ENCODE measurements at places on chromosomes 7 and 10. TPM values are rescaled to one million over a fixed set of nuclear protein-coding genes. Genes with fewer than 3 reads are reported as not detected.
A peak's percentile ranks its signal among the peaks of the same experiment; 100 is the strongest.

Gene FAM180A
- 10.8 TPM for total RNA-seq

DNA sequence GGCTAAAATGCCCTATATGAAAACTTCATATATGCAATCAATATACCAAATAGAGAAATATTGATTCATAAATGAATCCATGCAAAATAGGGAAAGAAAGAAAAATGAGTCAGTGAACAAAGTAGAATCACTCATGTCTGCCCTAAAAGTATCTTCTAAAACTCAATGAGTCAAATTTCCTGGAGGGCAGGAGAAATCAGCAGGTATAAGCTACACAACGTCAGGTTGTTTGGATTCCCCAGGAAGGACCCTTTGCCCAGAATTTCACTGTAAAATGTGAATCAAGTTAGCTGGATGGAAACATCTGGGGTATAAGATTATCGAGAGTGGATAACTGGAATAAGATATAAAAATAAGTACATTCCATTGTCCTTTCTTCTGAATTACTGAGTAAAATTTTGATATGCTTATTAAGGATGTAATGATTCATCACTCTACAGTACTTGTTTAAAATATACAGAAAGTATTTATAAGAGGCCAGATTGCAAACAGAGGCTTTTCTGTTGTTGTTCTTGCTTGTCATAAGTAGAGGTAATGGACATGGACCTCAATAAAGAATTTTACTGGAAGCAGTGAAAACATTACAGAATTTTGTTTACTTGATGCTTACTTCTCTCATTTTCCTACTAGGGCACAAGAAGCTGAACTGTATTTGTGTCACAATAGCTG is 99.0 kb downstream of the AGMO start:
- H3K4me1 ChIP-seq, result peaks cover 14% of the 10 kb centered on the region
- no peak for DNase-seq
- no peaks in the 10 kb centered on the region for H3K36me3 ChIP-seq
- peak overlapping the region; percentile 61 for H3K27ac ChIP-seq
- no peak overlapping the region for H3K4me3 ChIP-seq
- no peaks in the 10 kb centered on the region for H3K27me3 ChIP-seq

Gene GIMAP2
- total RNA-seq, result 6.7 TPM

- no peak overlapping the region for H3K27ac ChIP-seq
- no peaks in the 10 kb centered on the region for H3K27me3 ChIP-seq
- no peak overlapping the region for H3K4me3 ChIP-seq
- no peaks in the 10 kb centered on the region for H3K36me3 ChIP-seq
- H3K4me1 ChIP-seq, result no peaks in the 10 kb centered on the region
- DNase-seq, result no peak
Measured at GRCh38 chr7:30726296-30727006, 25.5 kb upstream of the INMT start.

Gene NRCAM
- total RNA-seq, result 0.48 TPM

DNA sequence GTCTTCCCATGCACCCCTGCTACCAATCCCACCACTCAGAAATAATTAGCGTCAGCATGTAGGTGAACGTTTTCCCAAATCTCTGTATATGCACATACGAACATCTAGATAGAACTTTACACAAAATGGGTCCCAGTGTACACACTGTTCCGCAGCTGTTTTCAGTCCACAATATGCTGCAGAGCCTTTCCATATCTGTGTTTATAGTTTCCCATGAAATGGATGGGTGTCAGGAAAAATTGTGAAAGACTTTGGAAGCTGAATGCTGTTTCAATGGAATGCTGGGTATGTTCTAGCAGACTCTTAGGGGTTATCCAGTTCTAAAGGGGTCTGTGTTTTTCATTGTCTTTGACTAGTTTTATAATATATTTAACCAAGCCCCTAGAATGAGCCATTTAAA is 13.8 kb downstream of the GRK5 start:
- no peak for DNase-seq
- peaks cover 100% of the 10 kb centered on the region for H3K4me1 ChIP-seq
- H3K27me3 ChIP-seq, result no peaks in the 10 kb centered on the region
- no peaks in the 10 kb centered on the region for H3K36me3 ChIP-seq
- H3K27ac ChIP-seq, result peak overlapping the region; percentile 62

GRCh38 chr7:101357433-101357832 is 5.2 kb upstream of the COL26A1 start:
- H3K4me3 ChIP-seq, result no peak overlapping the region
- H3K36me3 ChIP-seq, result no peaks in the 10 kb centered on the region
- no peak overlapping the region for H3K27ac ChIP-seq
- no peak for DNase-seq

Gene AKR1C8
- total RNA-seq, result not detected

- no peaks in the 10 kb centered on the region for H3K4me1 ChIP-seq
- no peak overlapping the region for H3K4me3 ChIP-seq
- no peaks in the 10 kb centered on the region for H3K36me3 ChIP-seq
- no peak for DNase-seq
Measured at GRCh38 chr10:4678951-4679671, 146.9 kb upstream of the AKR1E2 start.

- peaks cover 10% of the 10 kb centered on the region for H3K4me1 ChIP-seq
- no peak overlapping the region for H3K4me3 ChIP-seq
- no peaks in the 10 kb centered on the region for H3K27me3 ChIP-seq
- peaks cover 9% of the 10 kb centered on the region for H3K36me3 ChIP-seq
- no peak for DNase-seq
Measured at GRCh38 chr10:70832852-70833528, 17.2 kb downstream of the SGPL1 start.

Gene SPDYE8
- total RNA-seq, result not detected

GRCh38 chr10:112241651-112242341 is 41.4 kb upstream of the TECTB start:
- H3K36me3 ChIP-seq, result no peaks in the 10 kb centered on the region
- no peak overlapping the region for H3K4me3 ChIP-seq

- H3K27ac ChIP-seq, result no peak overlapping the region
- DNase-seq, result no peak
- no peaks in the 10 kb centered on the region for H3K27me3 ChIP-seq
- no peaks in the 10 kb centered on the region for H3K36me3 ChIP-seq
- H3K4me3 ChIP-seq, result no peak overlapping the region
Measured at GRCh38 chr7:115099906-115100305, 178.0 kb downstream of the MDFIC start.

GRCh38 chr7:47207956-47208355 is 374.0 kb downstream of the TNS3 start:
- H3K4me1 ChIP-seq, result no peaks in the 10 kb centered on the region
- no peak for DNase-seq
- H3K36me3 ChIP-seq, result no peaks in the 10 kb centered on the region
- no peak overlapping the region for H3K27ac ChIP-seq

- no peaks in the 10 kb centered on the region for H3K4me1 ChIP-seq
- H3K27ac ChIP-seq, result no peak overlapping the region
- no peak for DNase-seq
Measured at GRCh38 chr10:128186959-128187787, 61.0 kb upstream of the MKI67 start.

DNA sequence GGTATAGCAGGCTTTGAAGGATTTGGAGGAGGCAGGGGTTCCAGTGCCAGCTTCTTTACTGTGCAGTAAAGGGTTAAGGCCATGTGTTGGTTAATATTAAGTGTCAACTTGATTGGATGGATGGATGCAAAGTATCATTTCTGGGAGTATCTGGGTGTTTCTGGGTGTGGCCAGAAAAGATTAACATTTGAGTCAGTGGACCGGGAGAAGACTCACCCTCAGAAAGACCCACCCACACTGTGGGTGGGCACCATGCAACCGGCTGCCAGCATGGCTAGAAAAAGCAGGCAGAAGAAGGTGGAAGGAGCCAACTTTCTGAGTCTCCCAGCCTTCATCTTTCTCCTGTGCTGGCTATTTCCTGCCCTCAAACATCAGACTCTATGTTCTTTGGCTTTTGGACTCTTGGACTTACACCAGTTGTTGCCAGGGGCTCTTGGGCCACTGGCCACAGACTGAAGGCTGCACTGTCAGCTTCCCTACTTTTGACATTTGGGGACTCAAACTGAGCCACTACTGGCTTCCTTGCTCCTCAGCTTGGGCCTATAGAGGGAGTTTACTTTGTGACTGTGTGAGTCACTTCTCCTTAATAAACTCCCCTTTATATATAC is 6.8 kb upstream of the TRUB1 start:
- no peaks in the 10 kb centered on the region for H3K4me1 ChIP-seq
- no peak overlapping the region for H3K4me3 ChIP-seq
- DNase-seq, result no peak
- H3K36me3 ChIP-seq, result no peaks in the 10 kb centered on the region
- H3K27ac ChIP-seq, result no peak overlapping the region

DNA sequence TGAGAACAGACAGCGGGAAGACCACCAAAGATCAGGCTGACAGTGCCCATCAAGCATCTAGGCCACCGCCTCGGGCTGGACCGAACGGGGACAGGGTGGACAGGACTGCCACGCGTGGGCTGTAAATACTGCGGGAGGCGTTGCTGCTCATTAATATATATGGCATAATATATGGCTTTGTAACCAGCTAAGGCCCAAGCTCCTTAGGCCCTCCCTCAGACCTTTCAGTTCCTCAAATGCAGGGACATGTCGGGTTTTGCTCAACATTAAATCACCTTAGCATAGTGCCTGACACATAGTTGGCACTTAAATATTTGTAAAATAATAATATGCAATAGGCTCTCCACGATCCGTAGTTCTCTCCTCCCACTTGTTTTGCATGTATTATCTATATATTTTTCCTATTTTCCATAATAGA is 402 bp upstream of the TMEM168 start:
- H3K36me3 ChIP-seq, result no peaks in the 10 kb centered on the region
- H3K27me3 ChIP-seq, result no peaks in the 10 kb centered on the region
- no peak for DNase-seq
- peak overlapping the region; percentile 86 for H3K27ac ChIP-seq

- H3K27ac ChIP-seq, result peak overlapping the region; percentile 44
- no peak overlapping the region for H3K4me3 ChIP-seq
- H3K36me3 ChIP-seq, result no peaks in the 10 kb centered on the region
- no peak for DNase-seq
- peaks cover 23% of the 10 kb centered on the region for H3K4me1 ChIP-seq
Measured at GRCh38 chr10:110456523-110457091, 41.1 kb upstream of the DUSP5 start.

- H3K27ac ChIP-seq, result no peak overlapping the region
- no peak overlapping the region for H3K4me3 ChIP-seq
- H3K36me3 ChIP-seq, result no peaks in the 10 kb centered on the region
- H3K27me3 ChIP-seq, result no peaks in the 10 kb centered on the region
Measured at GRCh38 chr10:95845411-95845810, 62.4 kb upstream of the CC2D2B start.

GRCh38 chr7:75988568-75989499 is 5.6 kb downstream of the TMEM120A start:
- peak overlapping the region; percentile 82 for H3K27ac ChIP-seq
- peaks cover 35% of the 10 kb centered on the region for H3K4me1 ChIP-seq

GRCh38 chr10:125599194-125599593 is 83.8 kb downstream of the TEX36 start:
- no peaks in the 10 kb centered on the region for H3K36me3 ChIP-seq
- H3K27ac ChIP-seq, result no peak overlapping the region
- H3K4me1 ChIP-seq, result no peaks in the 10 kb centered on the region
- no peaks in the 10 kb centered on the region for H3K27me3 ChIP-seq
- no peak for DNase-seq
- no peak overlapping the region for H3K4me3 ChIP-seq

Gene ACHE
- 0.51 TPM for total RNA-seq

DNA sequence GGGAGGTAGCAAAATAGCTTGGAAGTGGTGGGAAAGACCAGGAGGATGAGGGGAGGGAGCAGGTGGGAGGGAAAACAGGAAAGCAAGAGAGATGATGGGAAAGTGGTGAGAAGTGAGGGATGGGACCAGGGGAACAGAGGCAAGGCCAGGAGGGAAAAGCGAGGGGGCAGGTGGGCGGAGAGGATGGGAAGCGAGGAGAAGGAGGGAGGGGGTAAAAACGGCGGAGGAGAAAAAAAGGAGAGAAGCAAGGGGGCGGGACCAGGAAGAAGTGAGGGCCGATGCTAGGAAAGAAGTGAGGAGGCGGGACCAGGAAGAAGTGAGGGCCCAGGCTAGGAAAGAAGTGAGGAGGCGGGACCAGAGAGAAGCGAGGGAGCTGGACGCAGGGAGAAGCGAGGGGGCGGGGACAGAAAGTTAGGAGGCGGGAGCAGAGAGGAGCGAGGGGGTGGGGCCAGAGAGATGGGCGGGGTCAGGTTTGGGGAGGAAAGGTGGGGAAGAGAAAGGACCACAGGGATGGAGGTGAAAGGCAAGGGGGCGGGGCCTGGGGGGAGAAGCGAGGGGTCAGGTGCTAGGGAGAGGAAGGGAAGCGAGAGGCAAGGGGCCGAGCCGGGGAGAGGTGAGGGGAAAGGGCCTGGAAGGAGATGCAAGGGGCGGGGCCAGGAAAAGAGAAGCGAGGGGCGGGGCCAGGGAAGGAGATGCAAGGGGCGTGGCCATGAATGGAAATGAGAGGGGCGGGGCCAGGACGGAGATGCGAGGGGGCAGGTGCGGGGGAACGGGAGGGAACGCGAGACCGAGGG is 984 bp downstream of the SMURF1 start:
- H3K36me3 ChIP-seq, result no peaks in the 10 kb centered on the region
- H3K4me1 ChIP-seq, result peaks cover 47% of the 10 kb centered on the region
- no peaks in the 10 kb centered on the region for H3K27me3 ChIP-seq
- peak overlapping the region; percentile 99 for H3K27ac ChIP-seq

Gene FGF8
- total RNA-seq, result not detected

GRCh38 chr7:88737632-88738031 is 21.9 kb upstream of the ZNF804B start:
- no peak overlapping the region for H3K4me3 ChIP-seq
- H3K27ac ChIP-seq, result no peak overlapping the region
- no peaks in the 10 kb centered on the region for H3K4me1 ChIP-seq
- H3K36me3 ChIP-seq, result no peaks in the 10 kb centered on the region

Gene TAS2R3
- total RNA-seq, result 0.61 TPM

Gene SLC26A3
- not detected for total RNA-seq

DNA sequence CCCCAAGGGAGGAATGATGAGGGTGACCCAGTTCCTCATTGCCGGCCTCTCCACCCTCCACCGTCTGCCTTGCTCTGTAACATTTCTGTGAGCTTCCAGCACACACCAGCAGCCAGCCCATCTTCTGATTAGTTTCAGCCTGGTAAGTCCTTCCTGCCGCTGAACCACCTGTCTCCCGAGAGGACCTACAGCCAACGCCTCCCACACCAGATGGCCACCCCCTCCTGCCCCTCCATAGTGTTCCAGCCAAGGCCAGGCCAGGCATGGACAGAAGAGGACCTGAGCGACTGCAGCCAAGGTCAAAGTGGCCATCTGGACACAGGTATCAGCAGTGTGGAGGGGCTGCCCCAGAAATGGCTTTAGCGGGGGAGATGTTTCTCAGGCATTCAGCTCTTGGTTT is 170.7 kb upstream of the CTBP2 start:
- H3K27ac ChIP-seq, result no peak overlapping the region
- no peaks in the 10 kb centered on the region for H3K27me3 ChIP-seq
- H3K4me1 ChIP-seq, result no peaks in the 10 kb centered on the region
- no peak overlapping the region for H3K4me3 ChIP-seq
